ENCODE measurements at places on chromosomes 4 and X.

GRCh38 chrX:25527596-25527995 is 511.8 kb upstream of the ARX start:
- no peak for DNase-seq

DNA sequence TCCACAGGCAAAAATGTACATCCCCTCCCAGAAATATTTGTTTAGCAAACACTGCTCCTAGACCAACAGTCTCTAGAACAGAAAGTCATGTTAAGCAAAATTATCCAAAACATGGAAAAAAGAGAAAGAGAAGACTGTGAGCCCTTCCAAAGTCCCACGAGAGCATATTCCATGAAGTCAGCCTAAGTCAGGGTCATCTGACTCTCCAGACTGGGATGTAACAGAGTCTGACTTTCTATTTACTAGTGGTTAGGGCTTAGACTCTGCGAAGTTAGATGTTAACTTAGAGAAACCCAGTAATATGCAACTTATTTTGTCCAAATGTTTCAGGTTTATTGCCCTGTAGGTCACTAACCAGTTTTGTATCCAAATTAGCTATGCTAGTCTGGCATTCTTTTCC is 102.3 kb downstream of the MID1 start:
- DNase-seq, result no peak

DNA sequence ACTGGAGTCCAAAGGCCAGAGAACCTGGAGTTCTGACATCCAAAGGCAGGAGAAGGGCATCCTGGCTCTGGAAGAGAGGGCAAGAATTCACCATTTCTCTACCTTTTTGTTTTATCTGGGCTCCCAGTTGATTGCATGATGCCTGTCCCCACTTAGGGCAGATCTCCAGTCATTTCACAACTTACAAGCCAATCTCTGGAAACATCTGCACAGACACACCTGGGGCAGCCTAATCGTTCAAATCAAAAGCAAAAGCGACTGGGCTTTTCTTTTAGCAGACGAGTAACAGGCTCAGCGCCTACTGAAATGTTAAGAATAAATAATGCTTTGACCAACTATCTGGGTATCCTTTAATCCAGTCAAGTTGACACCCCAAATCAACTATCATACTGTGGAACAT is 136.0 kb upstream of the NPY2R start:
- DNase-seq, result no peak

DNA sequence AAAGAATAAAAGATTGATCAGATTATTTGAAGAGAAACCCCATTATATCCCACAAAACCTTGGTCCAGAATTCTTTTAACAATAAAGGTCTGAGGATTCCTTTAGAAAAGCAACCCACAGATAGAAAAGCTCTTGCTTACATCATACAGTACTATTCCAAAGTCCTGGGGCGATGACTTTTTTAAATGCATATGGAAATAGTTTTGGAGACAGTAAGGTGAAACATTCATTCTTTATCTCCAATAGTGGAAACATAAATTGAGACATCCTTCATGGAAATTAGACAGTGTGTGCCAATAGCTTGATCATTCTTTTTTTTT is 85.7 kb upstream of the UCP1 start:
- DNase-seq, result no peak

- DNase-seq, result no peak
These were observed 1573.5 kb upstream of the TENM3 start for GRCh38 chr4:180669680-180670079.

GRCh38 chrX:51917604-51918003 is 24.2 kb downstream of the MAGED1 start:
- no peak for DNase-seq

- DNase-seq, result no peak
These were observed 50.3 kb downstream of the SNX25 start for GRCh38 chr4:185259719-185260118.

DNA sequence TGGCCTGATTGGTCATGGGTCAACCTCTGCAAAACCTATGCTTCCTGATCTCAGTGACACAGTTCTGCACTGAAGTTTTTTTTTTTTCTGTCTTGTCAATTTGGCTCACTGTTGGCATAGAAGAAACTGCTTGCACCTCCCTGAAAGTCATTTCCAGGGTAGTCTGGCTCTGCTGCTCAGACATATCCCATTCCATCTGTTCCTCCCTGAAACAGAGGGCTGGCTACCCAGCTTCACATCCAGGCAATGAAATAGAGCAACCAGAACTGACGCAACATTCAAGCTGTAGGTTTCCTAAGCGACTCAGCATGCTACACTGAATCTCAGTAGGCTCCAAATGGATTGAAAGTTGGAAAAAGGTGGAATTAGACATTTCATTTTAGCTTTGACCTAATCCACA is 176.8 kb upstream of the MBNL3 start:
- DNase-seq, result no peak

GRCh38 chr4:134343081-134343480 is 141.5 kb upstream of the PABPC4L start:
- DNase-seq, result no peak

DNA sequence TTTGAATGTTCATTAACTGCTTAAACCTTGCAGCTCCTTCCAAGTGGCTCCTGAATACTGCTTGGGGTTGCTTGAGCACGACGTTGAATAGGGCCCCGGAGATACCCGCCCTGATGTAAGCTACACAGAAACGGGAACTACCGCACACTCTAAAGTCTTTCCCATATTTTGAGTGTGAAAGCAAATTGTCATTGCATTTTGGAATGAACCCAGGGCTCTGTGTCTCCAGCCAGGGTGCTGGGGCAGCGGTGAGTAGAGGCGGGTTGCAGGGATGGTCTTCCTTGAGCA is 59.4 kb upstream of the HELT start:
- no peak for DNase-seq

DNA sequence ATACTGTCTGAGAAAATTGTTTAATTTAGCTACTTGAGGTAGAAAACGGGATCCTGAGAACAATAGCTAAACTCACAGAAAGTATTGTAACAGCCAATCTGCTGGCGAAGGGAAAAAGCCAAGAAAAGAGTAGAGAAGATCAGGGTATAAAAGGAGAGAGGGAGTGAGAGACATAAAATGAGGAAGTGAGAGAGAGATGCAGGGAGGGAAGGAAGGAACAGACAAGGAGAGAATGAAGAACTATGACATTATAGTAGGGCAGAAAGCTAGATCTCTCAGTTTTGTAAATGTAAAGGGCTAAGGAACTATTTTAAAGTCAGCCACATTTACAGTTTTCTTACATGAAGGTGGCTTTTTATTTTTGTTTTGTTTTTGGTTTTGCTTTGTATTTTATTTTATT is 1.6 kb upstream of the GIMD1 start:
- no peak for DNase-seq

DNA sequence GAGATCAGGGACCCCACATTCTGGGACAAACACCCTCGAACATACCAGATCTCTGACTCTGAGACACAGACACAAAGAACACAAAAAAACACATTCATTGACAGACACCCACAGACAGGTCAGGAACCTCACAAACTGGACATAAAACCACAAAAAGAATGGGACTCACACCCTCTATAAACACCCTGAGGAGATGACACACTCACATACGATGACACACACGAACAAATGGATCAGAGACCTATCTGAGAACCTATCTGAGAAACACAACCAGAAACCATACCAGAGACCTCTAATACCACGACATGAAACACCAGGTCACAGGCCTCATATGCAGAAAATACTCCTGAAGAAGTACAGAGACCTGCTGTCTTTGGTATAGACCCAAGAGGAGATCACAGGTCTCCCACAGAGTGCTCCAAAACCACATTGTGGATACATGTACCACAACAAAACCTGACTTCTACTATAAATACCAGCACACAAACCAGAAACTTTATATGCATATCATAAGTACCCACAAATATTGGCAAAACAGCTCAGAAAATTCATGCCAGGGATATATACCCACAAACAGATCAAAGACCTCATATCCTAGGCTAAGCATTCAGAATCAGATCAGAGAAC is 19.5 kb downstream of the SUV39H1 start:
- DNase-seq, result no peak

GRCh38 chr4:68765876-68766275 is 49.9 kb upstream of the UGT2B10 start:
- no peak for DNase-seq

Data from NCI-H1436 treated with DMSO at 0.1 percent for 48 hours (cell line).